ENCODE measurements at places on chromosomes 3 and 15. TPM values are rescaled to one million over a fixed set of nuclear protein-coding genes. Genes with fewer than 3 reads are reported as not detected.
A peak's percentile ranks its signal among the peaks of the same experiment; 100 is the strongest.

DNA sequence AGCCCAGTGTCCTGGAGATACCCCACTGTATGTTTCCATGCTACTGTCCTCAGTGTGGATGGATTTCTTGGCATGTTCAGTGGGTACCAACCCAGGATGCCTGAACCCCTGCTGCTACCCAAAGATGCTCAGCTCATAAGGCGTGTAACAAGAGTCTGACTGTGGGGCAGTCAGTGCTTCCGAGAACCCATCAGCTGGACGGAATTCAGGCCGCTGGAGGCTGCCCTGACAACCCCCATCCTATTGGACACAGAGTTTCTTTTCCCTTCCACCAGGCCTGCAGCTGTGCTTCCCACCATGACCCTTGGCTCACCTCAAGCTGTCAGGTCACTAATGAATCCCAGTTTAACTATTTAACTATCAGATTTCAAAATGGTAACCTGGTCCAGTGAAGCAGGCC is 224.1 kb upstream of the FEZF2 start:
- DNase-seq: no peak

DNA sequence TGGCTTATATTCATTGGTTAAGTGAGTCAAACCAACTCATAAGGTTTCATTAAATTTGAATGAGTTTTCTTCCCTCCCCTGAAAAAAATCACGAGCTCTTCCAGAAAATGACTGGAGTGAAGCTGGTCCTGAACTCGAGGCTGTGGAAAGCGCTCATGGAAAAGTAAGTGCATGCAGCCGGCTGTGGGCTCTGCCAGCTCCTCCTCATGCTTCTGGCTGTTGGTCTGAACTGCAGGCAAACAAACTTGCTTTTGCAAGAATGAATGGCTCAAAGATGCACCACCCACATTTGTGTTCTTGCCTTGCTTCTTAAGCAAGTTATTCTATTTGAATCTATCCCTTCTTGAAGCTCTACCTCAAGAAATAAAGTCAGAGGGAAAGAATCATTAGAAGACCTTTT is 6.2 kb downstream of the ETV5 start:
- peak; percentile 31 for DNase-seq

The EIF4E3 gene
- 4.1 TPM for total RNA-seq

The NEK4 gene
- total RNA-seq: 21.4 TPM

Data from hepatocyte (in vitro differentiated cells).